Mesendoderm (in vitro differentiated cells): ENCODE measurements at places on chromosomes 3 and 15.

GRCh38 chr15:41832875-41833274 is 5.0 kb downstream of the JMJD7 start:
- no peaks in the 10 kb centered on the region for H3K36me3 ChIP-seq
- no peak overlapping the region for H3K27ac ChIP-seq
- DNase-seq = no peak
- no peak overlapping the region for H3K4me3 ChIP-seq
- H3K4me1 ChIP-seq = peaks cover 2% of the 10 kb centered on the region

GRCh38 chr3:138366006-138366759 is 17.8 kb downstream of the MRAS start:
- no peak for DNase-seq
- no peaks in the 10 kb centered on the region for H3K4me1 ChIP-seq

DNA sequence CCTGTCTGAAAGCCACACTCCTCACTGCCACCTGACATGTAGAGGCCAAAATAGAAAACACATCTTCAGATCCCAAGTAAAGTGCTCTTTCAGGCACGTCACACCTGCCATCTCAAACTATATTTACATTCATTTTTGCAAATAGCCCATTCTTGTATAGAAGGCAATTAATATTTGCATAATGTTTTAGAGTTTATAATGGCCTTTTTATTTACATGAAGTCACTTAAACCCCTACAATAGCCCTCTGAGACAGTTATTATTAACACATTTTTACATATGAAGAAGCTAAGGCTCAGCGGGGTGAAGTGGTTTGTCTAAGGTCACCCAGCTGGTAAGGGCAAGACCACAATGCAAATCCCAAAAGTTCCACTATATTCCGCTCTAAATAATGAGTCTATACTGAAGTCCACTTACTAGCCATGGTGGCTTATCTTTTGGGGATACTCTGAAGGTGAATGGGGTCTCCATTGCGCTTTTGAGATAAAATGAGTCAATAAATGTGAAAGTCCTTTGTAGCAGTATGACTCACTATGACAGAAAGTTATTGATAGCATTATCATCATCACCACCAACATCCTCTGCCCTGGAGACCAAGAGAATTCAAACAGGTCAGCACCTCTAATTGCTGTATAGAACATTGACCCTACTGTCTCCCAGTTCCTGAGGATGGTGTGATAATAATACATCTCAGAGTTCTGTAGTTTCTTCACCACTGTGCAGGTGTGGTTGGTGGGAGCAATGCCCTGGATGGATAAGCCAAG is 155.9 kb upstream of the BCL6 start:
- H3K27me3 ChIP-seq = no peaks in the 10 kb centered on the region
- no peaks in the 10 kb centered on the region for H3K4me1 ChIP-seq
- H3K36me3 ChIP-seq = no peaks in the 10 kb centered on the region
- DNase-seq = no peak
- H3K4me3 ChIP-seq = no peak overlapping the region

GRCh38 chr3:174125267-174125824 is 727.8 kb downstream of the NLGN1 start:
- no peak overlapping the region for H3K4me3 ChIP-seq
- H3K27ac ChIP-seq = no peak overlapping the region
- peak; percentile 73 for DNase-seq
- no peaks in the 10 kb centered on the region for H3K4me1 ChIP-seq
- H3K36me3 ChIP-seq = no peaks in the 10 kb centered on the region

- H3K27me3 ChIP-seq = no peaks in the 10 kb centered on the region
- no peaks in the 10 kb centered on the region for H3K36me3 ChIP-seq
- H3K4me3 ChIP-seq = no peak overlapping the region
- peak; percentile 18 for DNase-seq
These were observed 123.9 kb upstream of the AGBL1 start for GRCh38 chr15:85955501-85956391.

GRCh38 chr15:79863886-79864285 is 32.9 kb downstream of the MTHFS start:
- H3K27me3 ChIP-seq = no peaks in the 10 kb centered on the region
- H3K36me3 ChIP-seq = no peaks in the 10 kb centered on the region
- no peak for DNase-seq
- H3K27ac ChIP-seq = no peak overlapping the region
- no peaks in the 10 kb centered on the region for H3K4me1 ChIP-seq
